Liver (tissue), 10 donors: ENCODE measurements at places on chromosomes 5 and 9. TPM values are rescaled to one million over a fixed set of nuclear protein-coding genes. Genes with fewer than 3 reads are reported as not detected.

PPP3R2 gene
- 0.08 TPM for total RNA-seq

KIF4B gene
- total RNA-seq: 0.05 TPM

UTP15 gene
- 7.0 TPM for total RNA-seq

MYO10 gene
- total RNA-seq: 15.3 TPM

SCGB3A1 gene
- not detected for total RNA-seq

SPATA31D4 gene
- not detected for total RNA-seq

SLC25A48 gene
- 1.1 TPM for total RNA-seq

ZNF366 gene
- 0.75 TPM for total RNA-seq

CER1 gene
- not detected for total RNA-seq

RETREG1 gene
- total RNA-seq: 0.70 TPM

ADGRD2 gene
- total RNA-seq: not detected

PCDHB6 gene
- total RNA-seq: not detected

RXFP3 gene
- not detected for total RNA-seq

TLR4 gene
- total RNA-seq: 14.5 TPM
